ENCODE measurements at places on chromosomes 11 and 22. TPM values are rescaled to one million over a fixed set of nuclear protein-coding genes. Genes with fewer than 3 reads are reported as not detected.

ART1 gene
- not detected for total RNA-seq

MMP8 gene
- not detected for total RNA-seq

OR51I1 gene
- total RNA-seq: not detected

CSNK2A3 gene
- 1.2 TPM for total RNA-seq

FOLR2 gene
- not detected for total RNA-seq
